ENCODE measurements at places on chromosomes 2 and 18.
A peak's percentile ranks its signal among the peaks of the same experiment; 100 is the strongest.

DNA sequence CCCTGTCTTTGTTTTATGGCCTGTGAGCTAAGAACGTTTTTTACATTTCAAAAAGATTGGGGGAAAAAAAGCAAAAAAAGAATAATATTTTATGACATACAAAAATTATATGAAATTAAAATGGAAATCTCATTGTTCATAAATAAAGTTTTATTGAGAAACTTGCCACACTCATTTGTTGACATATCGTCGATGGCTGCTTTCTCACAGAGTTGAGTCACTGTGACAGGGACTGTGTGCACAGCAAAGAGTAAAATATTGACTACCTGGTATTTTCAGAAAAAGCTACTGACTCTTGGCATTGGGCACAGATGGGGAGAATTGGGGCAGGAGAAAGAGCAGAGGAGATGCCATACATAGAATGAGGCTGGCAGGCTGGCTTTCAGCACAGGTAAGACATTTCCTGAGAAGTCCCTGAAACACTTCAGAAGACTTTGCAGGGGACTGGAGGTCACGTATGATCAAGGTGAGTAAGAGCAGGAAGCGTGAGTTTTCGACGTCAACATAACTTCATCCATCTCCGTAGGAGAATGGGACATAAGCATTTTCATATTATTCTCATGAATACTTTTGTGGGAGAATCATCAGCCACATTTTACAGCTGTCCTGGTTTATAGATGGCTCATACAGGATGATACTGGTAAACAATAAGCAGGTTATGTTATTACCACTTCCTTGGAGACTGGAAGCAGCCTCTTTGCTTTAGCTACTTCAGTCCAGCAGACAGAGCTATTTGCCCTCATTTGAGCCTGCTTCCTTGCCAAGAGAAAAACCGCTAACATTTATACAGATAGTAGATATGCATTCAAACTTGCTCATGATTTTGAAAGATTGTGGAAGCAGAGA lies 32.5 kb upstream of the PUM2 start:
- DNase-seq, result no peak

GRCh38 chr2:132037527-132038178 lies 124.1 kb downstream of the ANKRD30BL start:
- peak; percentile 36 for DNase-seq

GRCh38 chr2:103847276-103847675 lies 1006.6 kb upstream of the POU3F3 start:
- no peak for DNase-seq

DNA sequence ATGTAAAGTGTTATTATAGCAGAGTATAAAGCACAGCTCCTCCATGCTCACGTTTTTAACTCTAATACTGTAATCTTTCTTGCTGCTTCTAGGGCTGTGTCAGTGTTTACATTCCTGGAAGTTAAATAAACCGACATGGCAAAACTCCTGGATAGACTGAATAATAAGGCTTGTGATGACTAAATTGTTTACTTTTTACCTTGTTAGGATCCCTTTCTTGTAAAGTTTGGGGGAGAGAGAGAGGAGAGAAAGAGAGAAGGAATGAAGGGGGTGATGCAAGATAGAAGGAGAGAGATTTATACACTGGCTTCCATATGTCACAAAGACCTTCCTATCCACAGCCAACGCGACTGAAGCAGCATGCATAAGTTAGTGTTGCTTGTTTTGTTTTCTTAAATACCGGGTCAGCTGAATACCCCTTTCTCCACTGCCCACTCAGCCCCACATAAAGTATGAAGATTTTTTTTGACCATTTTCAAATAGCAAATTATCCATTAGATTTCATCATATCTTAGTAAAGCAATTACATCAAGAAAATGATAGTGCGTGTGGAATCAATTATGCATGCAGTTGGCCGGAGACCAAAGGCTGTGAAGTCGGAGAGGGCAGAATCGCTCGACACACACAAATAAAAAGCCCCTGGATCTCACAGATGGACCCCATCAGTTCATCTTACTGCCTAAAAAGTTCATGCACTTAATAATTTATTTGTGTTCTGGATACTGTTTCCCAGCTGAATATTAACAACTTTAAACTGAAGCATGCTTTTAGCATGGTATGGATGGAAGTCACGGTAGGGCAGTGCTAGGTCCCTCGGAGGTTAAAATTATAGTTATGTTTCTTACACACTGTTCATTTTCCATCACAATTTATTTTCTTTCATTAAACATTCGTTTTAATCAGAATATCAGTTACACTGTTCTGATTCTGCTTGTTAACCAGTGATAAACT lies 20.1 kb downstream of the BCL11A start:
- DNase-seq, result no peak

GRCh38 chr2:104025295-104025694 lies 828.6 kb upstream of the POU3F3 start:
- no peak for DNase-seq

GRCh38 chr2:232088771-232089170 lies 127.3 kb downstream of the DIS3L2 start:
- no peak for DNase-seq

GRCh38 chr2:38233231-38233983 lies 143.7 kb downstream of the ATL2 start:
- no peak for DNase-seq

DNA sequence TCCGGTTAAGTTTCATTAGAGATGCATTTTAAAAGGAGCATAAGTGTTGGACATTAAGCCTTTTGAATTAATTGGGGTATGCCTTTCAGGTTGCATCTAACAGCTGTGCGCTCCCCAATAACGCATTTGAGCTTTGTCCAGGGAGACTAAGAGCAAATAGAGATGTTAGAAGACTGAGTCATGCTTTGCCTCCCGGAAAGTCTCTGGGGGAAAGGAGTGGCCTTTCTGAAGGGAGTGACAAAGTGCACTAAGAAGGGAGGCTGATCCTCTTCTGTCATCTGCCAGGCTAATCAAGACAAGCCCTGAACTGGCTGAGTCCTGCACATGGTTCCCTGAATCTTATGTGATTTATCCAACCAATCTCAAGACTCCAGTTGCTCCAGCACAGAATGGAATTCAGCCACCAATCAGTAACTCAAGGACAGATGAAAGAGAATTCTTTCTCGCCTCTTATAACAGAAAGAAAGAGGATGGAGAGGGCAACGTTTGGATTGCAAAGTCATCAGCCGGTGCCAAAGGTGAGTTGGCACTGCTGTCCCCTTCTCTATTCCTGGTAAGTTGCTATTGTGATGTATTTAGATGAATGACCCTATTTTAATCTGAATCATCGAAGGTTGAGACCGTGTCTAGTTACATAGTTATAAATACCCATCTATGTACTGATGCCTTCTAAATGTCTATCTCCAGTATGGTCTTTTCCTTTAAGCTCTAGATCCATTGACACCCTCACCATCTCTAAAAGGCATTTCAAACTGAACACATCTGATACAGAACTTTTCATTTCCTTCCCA lies 12.1 kb downstream of the TTL start:
- no peak for DNase-seq

GRCh38 chr2:239688122-239688681 lies 287.4 kb upstream of the HDAC4 start:
- DNase-seq, result no peak

- no peak for DNase-seq
Measured at GRCh38 chr2:133589456-133589855, 21.2 kb upstream of the NCKAP5 start.

GRCh38 chr2:5685225-5685624 lies 7.0 kb upstream of the SOX11 start:
- no peak for DNase-seq

- DNase-seq, result no peak
Measured at GRCh38 chr2:211175956-211176355, 619.6 kb downstream of the CPS1 start.

DNA sequence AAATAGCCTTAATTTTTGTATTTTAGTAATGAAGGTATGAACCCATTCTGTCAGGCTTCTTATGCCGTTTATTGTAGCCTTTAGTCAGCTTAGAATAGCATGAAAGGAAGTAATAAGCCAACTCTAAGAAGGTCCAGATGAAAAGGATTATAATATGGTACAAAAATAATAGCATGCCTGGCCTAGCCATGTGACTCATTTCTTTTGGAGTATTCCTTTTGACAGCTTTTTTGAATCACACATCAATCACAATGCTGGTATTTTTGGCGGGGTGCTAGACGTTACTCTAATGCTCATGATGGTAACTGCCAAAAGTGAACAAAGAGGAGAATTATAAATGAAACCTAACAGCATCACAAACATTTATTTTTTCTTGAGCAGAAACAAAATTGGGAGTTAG lies 19.9 kb downstream of the FMNL2 start:
- DNase-seq, result no peak

GRCh38 chr18:48050176-48050575 lies 119.7 kb upstream of the SMAD2 start:
- DNase-seq, result no peak

DNA sequence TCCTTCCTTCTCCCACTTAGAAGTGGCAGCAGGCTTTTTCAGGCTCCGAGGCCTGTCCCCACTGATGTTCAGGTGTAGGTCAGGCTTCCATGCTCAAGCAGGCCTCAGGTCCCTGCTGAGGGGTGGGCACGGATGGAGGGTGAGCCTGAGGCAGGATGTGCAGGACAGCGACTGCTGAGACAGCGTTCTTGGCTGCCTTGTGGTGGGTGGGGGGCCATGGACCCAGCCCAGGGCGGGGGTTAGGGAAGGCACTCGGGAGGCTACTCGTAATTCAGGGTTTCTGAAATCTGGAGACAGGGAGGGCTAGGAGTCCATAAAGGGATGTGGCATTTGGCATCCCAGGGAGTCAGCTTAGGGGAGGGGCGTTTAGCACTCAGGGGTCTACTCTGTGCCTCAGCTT lies 30.3 kb downstream of the COLEC11 start:
- DNase-seq, result no peak

- no peak for DNase-seq
Measured at GRCh38 chr18:79945118-79946042, 6.1 kb downstream of the SLC66A2 start.

GRCh38 chr2:171669121-171669520 lies 18.1 kb upstream of the DYNC1I2 start:
- no peak for DNase-seq

- DNase-seq, result no peak
Measured at GRCh38 chr18:63182861-63183260, 136.7 kb downstream of the BCL2 start.

DNA sequence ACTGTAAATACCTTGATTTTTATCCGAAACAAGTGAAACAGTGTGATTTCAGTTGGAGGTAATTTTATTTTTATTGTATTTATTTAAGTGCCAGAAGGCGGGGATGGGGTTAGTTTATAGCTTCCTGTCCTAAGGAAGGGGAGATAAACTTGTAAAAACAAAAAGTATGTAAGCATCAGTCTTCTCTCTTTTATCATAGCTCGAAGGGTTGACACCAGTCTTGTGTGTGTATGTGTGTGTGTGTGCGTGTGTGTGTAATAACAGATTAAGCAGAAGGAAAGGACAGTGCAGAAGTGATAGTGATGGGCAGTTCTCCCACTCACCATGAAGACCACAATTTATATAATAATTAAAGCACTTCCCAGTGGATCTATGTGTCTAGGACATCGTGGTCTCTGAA lies 793.3 kb downstream of the PLCL1 start:
- no peak for DNase-seq

DNA sequence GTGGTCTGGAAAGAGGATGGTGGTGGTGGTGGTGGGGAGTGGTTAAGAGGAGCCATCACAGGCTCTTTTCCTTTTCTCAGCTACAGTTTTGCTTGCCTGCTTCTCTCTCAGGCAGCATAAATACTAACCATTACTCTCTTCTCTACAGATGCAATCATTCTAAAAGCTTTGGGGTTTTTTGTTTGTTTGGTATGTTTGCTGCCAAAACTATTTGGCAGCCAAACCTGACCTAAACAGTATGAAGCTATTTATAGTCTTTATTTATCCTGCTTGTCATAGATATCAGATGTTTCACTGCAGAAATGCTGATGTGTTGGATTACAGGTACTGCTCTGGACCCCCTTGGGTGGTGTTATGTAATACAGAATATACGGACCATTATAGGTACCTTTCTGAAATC lies 15.3 kb downstream of the SIX3 start:
- no peak for DNase-seq

DNA sequence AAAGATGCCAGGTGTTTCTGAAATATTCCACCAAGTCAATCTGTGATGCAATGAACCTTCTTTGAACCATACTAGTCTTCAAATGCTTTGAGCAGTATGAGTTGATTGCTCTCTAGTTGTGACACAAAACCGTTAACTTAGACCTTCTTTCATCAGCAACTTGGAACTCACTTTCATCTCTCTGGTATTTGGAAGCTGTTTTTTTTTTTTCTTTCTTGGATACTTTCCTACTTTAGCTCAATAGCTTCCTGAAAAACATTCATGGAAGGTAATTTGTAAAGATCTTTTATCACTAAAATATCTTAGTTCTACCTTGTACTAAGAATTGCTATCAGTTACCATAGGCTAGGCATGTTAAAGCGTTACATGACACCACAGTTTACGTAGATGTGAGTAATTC lies 1071.9 kb upstream of the CHAC2 start:
- no peak for DNase-seq

GRCh38 chr2:161430386-161430785 lies 14.3 kb downstream of the TBR1 start:
- no peak for DNase-seq

All from neuronal stem cell (in vitro differentiated cells).